Stromal cell of bone marrow (primary cell): ENCODE measurements at places on chromosomes 1 and 21.

DNA sequence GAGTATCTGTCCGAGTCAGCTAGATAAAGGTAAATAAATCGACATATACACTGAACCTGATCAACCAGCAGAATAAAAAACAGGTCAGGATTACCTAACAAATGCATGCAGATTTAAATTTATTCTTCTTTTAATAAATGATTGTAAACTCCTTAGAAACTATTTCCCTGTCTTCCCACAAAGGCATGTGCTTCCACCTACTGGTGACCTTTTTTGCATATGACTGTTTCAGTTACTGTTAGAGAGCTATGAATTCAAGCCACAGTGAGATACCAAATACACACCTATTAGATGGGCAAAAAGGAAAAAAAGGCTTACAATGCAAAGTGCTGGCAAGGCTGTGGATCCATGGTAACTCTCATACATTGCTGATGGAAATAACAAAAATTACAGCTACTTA, 957.4 kb upstream of the NCAM2 start:
- DNase-seq, result no peak

DNA sequence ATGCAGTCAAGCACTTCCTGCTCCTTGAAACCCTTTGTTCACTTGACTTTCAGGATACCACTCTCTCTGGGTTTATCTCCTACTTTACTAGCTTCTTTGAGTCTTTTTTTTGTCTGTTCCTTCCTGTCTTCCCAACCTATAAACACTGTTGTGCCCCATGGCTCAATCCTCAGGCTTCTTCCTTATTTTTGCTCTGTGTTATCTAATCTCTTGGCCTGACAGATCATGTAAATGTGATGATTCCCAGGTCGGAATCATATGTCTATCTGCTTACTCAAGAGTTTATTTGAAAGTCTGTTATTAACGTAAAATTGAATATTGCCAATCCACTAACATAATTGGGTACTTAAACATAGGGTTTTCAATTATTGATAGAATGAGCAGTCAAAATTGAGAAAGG, 171.7 kb upstream of the ST6GALNAC5 start:
- DNase-seq, result no peak

GRCh38 chr1:1777583-1777899, 729 bp downstream of the NADK start:
- DNase-seq, result peak; percentile 33

DNA sequence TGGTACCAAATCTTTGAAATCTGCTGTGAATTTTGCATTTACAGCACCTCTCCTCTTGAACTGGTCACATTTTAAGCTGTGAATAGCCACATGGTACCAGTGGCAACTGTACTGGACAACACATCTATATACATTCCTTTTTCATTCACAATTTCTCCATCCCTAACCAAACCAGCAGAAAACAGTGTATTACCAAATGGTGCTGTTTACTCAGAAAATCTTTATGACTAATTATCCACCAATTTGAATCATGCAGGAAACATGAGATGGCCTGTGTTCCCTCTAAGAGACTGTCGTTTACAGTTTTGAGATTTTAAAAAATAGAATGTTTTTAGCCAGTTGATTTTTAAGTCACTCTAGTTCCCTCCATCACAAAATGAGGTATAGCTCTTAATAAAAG, 17.6 kb upstream of the CCT8 start:
- peak; percentile 44 for DNase-seq

- DNase-seq, result no peak
These were observed 16.0 kb upstream of the XCL1 start for GRCh38 chr1:168560370-168560769.

DNA sequence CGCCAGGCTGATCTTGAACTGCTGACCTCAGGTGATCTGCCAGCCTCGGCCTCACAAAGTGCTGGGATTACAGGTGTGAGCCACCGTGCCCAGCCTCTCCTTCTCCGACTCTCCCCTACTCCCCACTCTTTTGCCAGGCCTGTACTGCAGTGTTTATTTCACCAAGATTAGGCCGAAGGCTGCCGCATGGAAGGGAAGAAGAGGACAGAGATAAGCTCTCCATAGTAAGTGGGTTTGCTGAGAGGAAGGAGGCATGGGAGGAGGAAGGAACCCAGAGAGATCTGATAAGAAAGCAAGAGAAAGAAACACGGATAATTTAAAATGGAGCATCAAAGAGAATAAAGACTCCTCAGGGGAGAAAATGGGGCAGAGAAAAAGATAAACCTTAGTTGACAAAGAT, 8.7 kb downstream of the PTCH2 start:
- no peak for DNase-seq

DNA sequence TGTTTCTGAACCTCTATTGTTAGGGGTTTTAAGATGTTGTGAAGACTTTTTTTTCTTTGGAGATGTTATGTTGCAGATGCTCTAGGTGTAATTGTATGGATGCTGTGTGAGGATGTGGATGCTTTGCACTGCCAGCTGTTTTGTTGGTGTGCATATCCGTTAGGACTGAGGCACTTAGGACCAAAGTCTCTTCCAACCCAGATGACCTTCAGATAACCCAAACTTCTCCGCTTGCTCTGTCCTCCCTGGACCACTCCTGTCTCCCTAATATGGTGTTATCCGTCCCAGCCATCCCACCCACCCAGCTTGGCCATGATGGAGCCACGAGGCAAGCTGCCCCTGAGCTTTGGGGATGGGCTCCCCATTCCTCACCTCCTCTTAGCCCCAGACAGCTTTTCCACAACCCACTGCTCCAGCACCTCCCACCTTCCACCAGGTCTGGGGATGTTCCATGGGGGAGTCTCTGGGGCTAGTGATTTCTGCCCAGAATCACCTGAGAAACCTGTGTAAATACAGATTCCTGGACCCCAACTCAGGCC, 5.1 kb upstream of the LEFTY2 start:
- DNase-seq, result no peak

- DNase-seq, result no peak
These were observed 16.6 kb upstream of the ABCG1 start for GRCh38 chr21:42202321-42202720.

GRCh38 chr1:162716123-162716522, 74.4 kb upstream of the HSD17B7 start:
- DNase-seq, result no peak

DNA sequence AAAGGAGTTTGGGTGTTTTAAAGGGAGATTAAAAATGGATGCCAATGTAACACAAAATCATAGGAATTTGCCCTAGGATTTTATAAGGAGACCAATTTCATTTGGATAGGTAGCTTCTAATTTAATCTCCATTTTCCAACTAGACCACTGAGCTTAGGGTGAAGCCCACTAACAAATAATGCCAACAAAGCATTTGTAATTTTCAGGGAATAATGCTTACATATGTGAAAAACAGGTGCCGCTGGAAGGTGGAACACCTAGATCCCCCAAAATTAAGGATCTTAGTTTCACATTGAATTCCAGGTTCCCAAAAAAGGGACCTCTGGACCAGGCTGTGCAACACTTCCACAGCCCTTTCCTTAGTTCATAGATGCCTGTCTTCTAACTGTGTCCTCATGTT, 66.2 kb upstream of the B3GALT5 start:
- DNase-seq, result no peak

GRCh38 chr1:174990382-174990999, 9.3 kb upstream of the CACYBP start:
- DNase-seq, result peak; percentile 73

DNA sequence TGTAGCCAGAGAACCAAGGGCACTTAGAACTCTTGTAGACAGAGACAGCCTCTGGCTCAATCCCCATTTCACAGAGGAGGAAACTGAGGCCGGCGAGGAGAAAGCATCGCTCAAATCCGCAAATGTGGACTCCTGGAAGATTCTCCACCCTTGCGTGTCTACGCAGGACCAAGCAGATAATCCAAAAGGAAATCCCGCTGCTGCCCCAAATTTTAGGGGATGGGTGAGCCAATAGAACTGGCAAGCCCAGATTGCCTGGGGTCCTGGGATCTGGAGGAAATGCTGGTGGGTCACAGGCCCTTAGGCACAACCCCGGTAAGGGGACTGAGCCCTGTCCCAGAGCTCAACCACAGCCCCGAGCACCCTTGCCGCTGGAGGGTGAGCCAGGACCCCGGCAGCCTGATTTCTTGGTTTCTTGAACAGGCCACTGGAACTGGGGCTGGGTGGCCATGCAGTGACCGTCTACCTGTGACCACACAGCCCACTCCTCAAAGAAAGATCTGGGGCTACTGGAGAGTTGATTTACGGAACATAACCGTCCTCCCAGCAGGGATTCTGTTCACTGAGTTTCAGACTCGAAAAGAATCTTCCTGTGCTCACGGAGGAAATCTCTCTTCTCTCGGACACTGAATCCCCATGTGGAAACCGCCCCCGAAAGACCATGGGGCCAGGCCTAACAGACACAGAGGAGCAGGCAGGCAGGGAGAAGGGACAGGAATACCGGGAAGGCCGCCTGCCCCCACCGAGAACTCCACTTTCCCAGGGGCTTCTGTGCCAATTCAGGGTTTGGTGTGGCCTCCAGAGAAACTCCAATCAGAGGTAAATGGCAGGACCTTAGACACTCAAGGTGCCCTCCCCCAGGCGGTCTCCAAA, 238.4 kb downstream of the NPHP4 start:
- DNase-seq, result no peak

GRCh38 chr1:91806181-91806768, 79.7 kb downstream of the TGFBR3 start:
- DNase-seq, result no peak

- DNase-seq, result no peak
These were observed 669 bp downstream of the XPR1 start for GRCh38 chr1:180632326-180633056.

DNA sequence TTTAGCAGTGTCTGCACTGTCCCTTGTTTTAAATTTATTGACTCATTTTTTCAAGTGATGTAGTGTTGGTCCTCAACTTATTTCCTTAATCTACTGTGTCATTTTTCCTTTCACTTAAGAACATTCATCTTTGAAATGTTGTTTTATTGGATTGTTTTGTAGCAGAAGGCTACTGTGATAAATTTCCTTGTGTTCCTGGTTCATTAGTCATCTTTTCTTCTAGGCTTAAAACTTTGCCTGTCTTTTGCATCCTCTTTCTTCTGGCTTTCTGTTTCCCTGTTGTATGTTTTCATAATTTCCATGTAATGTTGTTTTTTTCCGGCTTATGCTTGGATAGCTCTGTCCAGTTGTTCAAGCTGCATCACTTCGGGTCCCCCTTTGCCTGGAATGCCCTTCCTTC, 61.9 kb downstream of the UBE2T start:
- DNase-seq, result peak; percentile 20

DNA sequence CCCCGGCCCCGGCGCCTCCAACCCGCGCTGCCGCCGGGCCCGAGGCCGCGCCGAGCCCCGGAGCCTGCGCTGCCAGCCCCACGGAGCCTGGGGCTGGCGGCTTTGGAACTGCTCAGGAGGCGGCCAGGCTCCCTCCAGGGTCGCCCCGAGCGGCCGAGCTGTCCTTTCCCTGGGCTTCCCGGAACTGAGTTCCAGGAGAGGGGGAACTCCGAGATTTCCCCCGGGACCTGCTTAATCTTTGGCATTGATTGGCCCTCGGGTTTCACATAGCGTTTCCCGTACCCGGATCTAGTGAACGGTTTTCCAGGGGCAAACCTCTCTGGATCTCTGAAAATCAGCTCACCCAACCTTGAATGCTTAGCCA, 504 bp downstream of the H6PD start:
- DNase-seq, result peak; percentile 37

DNA sequence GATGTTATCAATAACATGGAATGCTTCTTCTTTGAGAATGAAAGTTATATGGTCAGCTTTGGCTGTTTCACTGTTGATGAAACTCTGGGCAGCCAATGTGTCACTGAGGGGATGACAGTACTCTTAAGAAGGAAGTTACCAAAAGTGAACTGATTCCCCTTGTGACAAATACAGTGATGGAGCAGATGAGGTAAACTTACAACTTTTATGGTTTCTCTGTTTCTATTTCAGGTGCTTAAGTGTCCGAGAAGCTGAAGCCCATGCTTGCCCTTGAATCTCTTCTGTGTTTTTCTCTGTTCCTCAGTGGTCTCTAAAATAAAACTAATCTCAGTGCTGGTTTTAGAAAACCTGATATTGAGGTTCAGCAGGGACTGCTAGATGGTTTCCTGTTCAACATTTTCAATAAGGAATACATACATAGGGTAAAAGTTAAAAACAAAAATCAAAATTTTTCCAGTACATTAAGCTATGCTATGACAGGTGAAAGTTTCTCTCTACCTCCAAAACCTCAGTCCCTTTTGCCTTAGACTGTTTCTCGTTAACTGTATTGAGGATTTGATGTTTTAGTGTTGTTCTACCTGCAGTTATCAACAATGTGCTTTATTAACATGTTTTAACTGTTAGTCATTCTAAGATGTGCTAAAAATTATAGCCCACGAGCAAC, 454.4 kb upstream of the ADGRL4 start:
- DNase-seq, result no peak

DNA sequence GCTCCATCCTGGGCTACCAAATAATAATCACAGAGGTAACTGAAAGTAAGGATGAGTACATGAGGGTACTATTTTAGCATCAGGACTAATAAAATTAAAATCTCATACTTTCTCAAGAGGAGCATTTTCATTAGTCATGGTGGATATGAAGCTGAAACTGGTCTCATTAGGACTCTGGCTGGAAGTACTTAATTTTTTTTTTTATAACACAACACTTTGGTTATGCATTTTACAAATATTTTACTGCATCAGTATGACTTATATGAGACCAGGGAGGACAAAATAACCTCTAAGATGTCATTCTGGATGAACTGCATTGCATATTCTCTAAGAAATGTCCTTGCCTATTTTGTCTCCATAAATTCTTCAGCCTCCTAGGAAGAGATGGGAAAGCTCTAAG, 290.9 kb downstream of the HLX start:
- no peak for DNase-seq

DNA sequence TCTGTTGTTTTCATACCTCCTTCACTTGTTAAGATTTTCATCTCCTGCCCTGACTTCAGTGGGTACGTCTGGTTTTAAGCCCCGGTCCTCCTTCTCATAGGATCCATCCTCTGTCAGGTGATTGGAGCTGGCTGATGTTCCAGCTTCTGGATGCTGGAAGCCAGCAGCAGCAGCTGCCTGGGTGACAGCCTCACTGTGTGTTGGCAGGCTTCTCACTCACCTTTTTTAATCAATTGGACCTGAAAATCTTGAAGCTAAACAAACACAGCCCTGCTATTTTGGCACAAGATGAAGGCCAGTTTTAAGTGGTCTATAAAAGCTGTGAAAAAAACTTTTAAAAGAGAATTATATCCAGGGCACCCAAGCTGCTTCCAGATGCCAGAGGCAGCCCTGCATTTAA, 181.0 kb downstream of the DISC1 start:
- no peak for DNase-seq

- no peak for DNase-seq
These were observed 29.7 kb upstream of the PLCH2 start for GRCh38 chr1:2446394-2446793.

- DNase-seq, result no peak
These were observed 44.1 kb downstream of the WDR4 start for GRCh38 chr21:42835211-42835610.

- DNase-seq, result no peak
These were observed 10.7 kb upstream of the FHAD1 start for GRCh38 chr1:15236321-15236721.

GRCh38 chr1:72296501-72296900, 14.2 kb upstream of the NEGR1 start:
- DNase-seq, result no peak

GRCh38 chr1:94022471-94023189, 98.3 kb downstream of the ABCA4 start:
- DNase-seq, result peak; percentile 97
